ENCODE measurements at places on chromosomes 16 and 17.

- DNase-seq, result no peak
Measured at GRCh38 chr17:3804503-3804931, 3.5 kb upstream of the ITGAE start.

GRCh38 chr17:67488161-67488560 lies 111.1 kb downstream of the PITPNC1 start:
- no peak for DNase-seq

DNA sequence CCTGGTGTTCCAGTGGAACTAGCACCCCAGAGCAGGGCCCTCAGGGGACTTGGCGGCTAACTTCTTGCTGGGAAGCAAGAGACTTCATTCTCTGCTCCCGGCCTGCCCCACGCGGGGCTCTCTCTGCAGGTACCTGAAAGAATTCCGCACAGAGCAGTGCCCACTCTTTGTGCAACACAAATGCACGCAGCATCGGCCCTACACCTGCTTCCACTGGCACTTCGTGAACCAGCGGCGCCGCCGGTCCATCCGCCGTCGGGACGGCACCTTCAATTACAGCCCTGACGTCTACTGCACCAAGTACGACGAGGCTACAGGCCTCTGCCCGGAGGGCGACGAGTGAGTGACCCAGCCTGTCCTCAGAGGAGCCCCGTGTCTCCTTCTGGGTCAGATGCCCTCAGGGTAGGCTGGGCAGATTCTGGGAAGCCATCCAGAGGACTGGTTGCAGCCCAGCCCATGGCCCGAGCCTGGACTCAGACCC lies 25.1 kb downstream of the UNK start:
- DNase-seq, result no peak

DNA sequence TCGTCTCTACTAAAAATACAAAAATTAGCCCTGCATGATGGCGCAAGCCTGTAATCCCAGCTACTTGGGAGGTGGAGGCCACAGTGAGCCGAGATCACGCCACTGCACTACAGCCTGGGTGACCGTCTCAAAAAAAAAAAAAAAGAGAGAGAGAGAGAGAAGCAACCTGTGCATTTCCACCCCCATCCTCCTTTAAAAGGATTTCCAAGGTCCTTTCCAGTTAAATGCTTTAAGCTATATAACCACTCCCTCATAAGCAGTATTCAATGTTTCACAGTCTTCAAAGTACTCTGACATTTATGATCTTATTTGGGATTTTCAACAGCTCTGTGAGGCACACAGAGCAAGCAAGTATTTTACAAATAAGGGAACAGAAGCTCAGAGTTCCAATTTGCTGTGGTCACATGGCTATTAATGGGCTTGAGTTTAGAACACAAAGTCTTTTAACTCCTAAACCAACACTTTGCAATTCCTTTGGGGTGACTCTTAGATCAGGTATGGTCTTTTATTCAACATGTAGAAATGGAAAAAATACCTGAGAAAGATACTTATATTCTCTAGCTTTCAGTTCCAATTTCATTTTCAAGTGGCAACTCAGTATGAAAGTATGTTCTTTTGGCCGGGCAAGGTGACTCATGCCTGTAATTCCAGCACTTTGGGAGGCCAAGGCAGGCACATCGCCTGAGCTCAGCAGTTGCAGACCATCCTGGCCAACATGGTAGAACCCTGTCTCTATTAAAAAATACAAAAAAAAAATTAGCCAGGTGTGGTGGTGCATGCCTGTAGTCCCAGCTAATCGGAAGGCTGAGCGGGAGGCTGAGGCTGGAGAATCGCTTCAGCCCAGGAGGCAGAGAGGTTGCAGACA lies 31.3 kb downstream of the SPOP start:
- no peak for DNase-seq

DNA sequence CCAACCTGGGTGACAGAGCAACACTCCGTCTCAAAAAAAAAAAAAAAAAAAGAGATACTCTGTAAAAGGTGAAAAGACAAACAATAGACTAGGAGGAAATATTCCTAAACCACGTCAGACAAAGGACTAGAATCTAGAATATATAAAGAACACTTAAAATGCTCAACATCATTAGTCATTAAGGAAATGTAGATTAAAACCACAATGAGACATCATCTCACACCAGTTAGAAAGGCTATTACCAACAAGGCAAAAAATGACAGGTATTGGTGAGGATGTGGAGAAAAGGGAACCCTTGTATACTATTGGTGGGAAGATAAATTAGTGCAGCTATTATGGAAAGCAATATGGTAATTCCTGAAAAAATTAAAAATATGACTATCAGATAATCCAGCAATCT lies 903.1 kb upstream of the SOX9 start:
- DNase-seq, result no peak

DNA sequence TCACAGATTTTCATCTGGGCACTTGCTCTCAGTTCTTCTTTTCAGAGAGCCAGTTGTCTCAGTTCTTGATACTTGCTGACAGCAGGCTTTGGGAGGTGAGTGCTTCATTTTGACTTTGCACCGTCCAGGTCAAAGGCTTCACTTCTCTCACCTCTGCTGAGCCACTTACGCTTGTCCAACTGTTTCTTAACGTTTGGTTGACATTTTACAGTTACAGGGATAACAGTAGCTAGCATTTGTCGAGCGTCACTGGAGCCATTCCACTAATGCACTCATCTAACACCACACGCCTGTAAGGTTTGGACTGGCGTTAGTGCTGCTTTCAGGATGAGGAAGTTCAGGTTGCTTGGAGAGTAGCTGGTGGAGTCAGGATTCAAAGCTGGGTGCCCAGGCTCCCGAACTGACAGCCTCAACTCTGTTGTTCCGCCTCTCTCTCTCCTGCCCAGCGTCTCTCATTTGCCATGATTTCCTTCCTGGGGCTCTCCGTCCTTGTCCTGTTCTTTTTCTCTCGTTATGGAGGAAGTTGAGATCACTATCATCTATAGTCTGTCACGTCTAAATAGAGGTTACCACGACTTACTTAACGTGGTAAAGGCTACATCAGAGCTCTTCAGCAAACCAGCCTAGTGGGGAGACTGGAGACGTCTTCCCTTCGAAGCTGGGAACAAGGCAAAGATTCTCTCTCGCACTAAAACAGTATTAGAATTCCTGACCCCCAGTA lies 220.8 kb downstream of the RPTOR start:
- DNase-seq, result no peak

DNA sequence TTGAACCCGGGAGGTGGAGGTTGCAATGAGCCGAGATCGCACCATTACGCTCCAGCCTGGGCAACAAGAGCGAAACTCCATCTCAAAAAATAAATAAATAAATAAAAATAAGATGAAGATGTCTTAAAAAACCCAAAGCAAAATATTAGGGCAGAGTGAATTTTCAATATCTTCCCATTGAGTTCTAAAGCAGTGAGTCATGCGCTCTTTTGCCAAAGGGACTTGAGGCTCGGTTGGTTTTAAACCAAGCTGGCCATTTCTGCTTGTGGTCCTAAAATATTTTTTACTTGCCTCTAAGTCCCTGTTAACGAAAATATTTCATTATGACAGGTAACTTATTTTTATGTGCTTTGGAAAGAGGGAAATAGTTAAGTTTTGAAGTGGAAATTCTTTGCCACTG lies 4.7 kb downstream of the PAFAH1B1 start:
- no peak for DNase-seq

GRCh38 chr16:78718141-78718540 lies 618.7 kb downstream of the WWOX start:
- DNase-seq, result no peak

Data from hematopoietic multipotent progenitor cell treated with erythropoietin and hydrocortisone succinate and interleukin-3 and kit ligand, for 8 days (in vitro differentiated cells).